ENCODE measurements at places on chromosomes 7 and 10.

DNA sequence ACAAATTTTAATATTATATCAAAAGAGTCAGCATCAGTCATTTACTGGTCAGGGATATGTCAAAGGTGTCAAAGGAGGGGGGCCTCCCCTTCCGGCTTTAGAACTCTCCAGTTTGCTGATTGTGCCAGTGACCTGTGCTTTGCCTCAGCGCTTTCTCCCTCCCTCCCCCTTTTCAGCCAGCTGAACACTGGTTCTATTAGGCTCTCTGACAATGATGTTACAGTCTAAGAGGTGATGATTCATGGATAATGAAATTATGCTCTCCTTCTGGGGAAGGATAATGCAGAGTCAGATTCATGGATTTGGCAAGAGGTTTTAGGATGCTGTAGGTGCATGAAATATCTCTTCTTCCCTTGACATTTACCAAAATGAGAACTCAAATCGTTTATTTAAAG is 6.1 kb downstream of the LRRTM3 start:
- no peak for DNase-seq

DNA sequence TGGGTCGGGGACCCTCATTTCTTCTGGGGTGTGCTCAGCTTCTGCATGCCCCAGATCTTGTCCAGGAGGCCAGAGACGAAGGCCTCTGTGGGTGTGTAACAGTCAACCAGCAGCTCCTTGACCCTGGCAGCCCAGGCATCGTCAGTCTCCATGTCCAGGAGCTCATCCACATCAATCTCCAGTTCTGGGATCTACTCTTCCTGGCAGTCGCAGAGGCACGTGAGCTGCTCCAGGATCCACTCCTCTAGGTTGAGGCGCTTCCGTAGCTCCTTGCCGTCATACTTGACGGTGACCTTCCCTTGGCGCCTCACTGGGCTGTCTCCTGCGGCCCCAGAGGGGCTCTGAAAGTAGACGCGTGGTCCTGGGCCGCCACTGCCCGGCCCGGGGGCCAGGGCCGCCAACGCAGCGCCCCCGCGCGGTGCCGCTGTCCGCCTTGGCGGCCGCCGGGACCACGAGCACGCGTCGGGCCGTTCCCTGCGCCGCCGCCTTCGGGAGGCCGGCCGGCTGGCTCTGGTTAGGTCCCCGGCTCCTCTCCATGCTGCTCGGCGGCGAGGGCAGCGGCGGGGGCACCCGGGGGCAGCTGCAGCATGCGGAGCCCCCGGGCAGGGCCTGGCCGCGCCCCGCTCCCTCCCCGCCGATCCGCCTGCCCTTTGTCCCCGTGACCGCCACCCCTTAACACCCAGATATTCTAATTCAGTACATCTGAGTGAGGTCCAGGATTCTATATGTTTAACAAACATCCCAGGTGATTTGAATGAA is 170.5 kb downstream of the SEPTIN7 start:
- DNase-seq = no peak

GRCh38 chr10:63671317-63671937 is 150.2 kb downstream of the REEP3 start:
- no peak for DNase-seq

GRCh38 chr10:62059217-62059920 is 157.9 kb downstream of the ARID5B start:
- DNase-seq = no peak

- DNase-seq = no peak
Measured at GRCh38 chr7:127803626-127804025, 151.6 kb downstream of the SND1 start.

GRCh38 chr10:77075926-77076325 is 561.7 kb downstream of the KCNMA1 start:
- DNase-seq = no peak

DNA sequence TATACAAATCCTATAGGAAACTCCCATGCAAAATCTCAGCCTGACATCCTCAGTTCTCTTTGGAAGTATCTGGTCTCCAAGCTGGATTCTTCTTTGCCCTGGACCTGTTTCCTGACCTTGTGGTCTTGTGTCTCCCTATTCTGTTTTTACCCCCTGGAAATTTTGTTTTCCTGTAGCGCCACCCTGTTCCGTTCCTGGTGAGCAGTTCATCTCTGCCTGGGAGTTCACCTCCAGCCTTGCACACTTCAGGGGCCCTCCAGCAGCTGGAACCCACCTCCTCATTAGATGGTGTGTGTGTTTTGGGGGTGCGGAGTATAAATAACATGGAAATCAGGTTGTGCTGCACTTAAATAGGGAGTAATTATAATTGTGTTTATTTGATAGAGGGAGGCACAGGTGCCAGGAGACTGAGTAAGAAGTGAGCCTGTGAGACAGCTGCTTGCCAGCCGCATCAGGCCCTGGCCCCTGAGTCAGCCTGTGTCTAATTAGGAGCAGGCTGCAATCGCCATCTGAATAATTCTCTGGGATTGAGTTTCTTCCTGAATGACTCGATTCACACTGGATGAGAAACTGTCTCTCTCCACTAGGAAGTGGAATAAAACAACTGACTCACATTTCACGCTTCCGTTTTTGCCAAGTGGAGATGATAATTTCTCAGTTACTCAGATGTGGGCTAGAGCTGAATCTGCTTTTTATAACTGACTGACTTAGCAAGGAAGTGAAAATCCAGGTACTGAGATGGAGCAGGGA is 69.4 kb upstream of the HECTD2 start:
- no peak for DNase-seq

Measured in H7 (cell line).